D341Med (cell line): ENCODE measurements at places on chromosomes 11 and 22.

DNA sequence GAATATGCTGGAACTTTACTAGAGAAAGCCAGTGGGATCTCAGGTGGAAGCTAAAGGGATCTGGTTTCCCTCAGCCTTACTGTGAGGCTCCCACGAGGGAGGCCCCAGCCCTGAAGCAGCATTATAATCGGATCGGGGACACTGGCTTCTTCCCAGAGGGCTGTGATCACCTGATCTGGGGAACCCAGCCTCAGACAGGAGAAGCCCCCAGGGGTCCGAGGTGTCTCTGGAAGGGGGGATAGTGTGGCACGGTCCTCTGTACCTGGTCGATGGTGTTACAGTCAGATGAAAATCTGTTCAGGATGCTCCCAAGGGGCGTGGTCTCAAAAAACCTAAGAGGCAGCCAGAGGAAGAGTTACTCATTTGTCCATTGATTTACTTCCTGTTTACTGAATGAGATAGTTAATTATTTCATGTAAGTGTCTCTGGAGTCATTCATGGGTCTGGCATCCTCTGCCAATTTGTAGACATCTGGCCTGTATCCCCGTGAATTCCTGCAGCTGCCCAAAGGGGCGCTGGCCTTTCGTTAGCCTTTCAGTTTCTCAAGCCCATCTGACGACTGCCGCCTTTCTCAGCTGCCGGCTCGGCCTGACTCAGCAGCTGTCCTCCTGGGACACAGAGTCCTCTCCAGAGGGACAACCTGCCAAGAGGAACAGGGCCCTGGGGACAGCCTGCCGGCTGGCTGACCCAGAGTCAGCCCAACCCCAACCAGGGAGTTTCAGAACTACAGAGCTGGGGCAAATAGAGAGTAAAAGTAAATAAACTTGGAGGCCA lies 17.0 kb upstream of the KCNJ11 start:
- DNase-seq: peak; percentile 70

GRCh38 chr22:46393873-46394272 lies 58.4 kb downstream of the TRMU start:
- no peak for DNase-seq

- DNase-seq: no peak
These were observed 102.9 kb downstream of the CTTN start for GRCh38 chr11:70501051-70501901.

GRCh38 chr22:39070186-39070585 lies 6.9 kb upstream of the APOBEC3G start:
- no peak for DNase-seq

DNA sequence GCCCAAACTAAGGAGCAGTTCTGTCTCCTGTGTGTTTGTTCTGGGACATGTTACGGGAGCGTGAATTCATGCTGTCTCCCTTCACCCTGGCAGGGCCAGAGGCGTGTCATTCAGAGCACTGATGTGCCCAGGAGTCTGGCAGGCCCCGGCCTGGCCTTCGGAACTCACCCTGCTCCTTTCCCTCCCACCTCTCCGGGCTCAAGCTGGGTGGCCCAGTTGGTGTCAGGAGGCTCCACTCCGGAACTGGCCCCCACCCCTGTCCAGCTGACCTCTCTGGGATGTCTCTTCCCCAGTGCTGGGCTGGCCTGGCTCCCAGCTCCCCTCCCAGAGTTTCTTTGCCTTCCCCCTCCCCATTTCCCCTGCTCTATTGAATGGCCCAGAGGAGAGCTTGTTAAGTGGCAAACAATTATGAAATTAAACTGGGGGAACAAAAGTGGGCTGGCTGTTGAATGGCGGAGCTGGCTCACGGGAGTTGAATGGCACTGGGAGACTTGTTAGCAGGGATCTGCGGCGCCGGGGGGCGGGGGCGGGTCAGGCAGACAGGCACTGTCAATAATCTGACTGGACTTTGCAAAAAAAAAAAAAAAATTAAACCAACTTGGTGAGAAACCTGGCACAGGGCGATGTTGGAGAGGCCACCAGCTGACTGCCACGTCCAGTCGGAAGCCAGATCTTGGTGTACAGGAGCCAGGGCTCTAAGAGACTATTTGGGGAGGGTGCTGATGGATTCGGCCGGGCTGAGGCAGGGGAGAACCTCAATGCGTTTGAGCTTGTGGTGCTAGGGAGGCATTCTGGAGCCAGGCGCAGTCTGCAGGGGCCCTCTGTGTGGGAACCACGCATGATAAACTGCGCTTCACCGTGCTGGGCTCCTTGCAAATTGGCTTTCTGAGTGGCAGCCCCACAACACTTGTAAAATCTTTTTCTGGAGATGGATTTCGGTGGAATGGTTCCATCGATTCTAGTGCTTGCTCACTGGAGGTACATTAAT lies 1.3 kb downstream of the MPPED1 start:
- DNase-seq: no peak

DNA sequence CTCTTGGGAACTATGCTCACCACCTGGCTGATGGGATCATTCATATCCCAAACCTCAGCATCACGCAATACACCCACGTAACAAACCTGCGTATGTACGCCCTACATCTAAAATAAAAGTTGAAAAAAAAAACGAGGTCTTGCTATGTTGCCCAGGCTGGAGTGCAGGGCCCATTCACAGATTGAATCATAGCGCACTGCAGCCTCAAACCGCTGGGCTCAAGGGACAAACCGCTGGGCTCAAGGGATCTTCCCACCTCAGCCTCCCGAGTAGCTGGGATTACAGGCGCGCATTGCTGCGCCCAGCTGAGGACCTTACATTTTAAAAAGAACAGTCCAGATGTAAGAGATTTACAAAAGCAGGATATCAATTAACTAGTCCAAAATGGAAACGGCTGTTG lies 41.9 kb upstream of the EMID1 start:
- DNase-seq: no peak

DNA sequence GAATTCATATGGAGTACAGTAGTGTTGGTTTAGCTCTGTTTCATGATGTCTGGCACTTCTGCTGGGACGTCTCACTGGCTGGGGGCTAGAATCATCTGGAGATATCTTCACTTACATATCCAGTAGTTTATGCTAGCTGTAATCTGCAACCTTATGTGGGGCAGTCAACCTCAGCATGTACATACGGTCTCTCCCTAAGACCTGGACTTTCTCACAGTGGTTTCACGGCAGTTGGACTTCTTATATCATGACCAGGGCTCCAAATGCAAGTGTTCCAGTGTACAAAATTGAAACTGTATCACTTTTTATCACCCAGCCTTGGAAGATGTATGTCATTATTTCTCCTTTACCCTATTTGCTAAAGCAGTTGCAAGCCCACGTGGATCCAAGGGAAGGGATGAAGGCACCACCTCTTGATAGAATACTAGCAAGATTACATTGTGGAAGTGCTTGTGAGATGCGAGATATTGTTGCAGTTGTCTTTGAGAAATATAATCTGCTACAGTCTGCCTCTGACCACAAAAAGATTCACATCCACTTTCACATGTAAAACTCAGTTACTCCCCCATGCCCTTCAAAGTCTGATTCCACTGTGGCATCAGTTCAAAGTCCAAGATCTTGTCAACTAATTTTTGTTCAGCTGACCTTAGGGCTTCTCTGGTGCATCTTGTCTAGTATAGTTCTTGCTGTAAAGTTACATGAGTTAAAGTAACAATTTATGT lies 316.6 kb upstream of the NCAM1 start:
- no peak for DNase-seq

- no peak for DNase-seq
These were observed 555.4 kb downstream of the NTM start for GRCh38 chr11:131925829-131926228.

DNA sequence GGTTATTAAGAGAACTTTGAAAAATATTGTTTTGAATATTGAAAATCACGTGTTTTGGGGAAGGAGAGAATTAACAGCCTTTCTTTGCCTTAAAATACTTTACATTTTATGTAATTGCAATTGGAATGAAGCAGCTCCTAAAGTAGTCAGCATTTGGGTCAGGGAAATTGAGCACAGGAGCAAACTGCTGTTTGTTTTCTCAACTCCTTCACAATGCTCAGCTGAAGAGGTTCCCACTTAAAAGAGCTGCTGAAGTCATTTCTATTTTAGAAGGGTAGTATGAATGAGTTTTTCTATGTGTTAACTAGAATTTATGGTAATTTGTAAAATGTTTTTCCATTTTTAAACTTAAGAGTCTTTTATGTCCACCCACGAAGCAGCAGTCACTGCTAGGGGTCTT lies 8.1 kb upstream of the UCP2 start:
- DNase-seq: no peak

DNA sequence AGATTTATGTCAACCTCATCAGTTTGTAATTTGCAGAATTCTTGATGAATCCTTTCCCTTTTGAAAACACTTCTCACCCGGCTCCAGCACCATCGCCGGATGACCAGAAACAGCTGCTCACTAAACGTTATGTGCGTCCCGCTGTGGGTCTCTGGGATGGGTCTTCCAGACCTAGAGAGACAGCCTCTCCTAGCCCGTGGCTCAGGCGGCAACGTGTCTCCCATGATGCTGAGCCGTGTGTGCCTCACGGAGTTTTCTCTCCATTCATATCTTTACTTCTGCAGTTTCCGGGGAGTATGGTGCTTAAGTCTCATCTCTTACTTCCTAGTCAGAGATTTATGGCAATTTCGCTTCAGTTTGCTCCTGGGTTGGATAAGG lies 25.0 kb upstream of the ACR start:
- DNase-seq: no peak

DNA sequence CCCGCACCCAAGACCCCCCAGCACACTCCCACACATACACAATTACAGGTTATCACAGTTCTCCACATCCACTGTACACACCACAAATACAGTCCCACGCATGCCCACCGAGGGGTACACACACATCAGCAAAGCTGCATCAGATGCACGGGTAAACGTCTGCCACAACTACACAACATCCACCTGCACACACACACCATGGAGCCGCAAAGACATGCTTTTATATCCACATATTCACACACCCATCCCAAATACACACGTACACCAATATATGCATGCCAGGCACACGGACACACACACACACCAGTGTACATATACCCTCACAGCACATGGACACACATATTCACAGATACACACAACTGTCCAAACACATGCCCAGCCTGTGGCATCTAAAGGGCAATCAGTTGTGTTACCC lies 5.4 kb upstream of the KCNJ4 start:
- no peak for DNase-seq

DNA sequence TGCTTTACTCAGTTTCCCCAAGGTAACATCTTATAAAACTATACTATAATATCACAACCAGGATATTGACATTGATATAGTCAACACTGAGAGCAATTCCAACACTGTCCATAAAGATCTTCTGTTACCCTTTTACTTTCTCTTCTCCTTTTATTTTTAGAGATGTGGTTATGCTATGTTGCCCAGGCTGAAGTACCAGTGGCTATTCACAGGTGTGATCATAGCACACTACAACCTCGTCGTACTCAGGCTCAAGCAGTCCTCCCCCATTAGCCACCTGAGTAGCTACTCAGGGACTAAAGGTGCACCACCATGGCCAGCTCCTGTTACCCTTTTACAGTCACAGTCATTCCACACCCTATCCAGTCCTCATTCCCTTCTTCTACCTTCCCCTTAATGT lies 119.7 kb downstream of the CWF19L2 start:
- DNase-seq: no peak

DNA sequence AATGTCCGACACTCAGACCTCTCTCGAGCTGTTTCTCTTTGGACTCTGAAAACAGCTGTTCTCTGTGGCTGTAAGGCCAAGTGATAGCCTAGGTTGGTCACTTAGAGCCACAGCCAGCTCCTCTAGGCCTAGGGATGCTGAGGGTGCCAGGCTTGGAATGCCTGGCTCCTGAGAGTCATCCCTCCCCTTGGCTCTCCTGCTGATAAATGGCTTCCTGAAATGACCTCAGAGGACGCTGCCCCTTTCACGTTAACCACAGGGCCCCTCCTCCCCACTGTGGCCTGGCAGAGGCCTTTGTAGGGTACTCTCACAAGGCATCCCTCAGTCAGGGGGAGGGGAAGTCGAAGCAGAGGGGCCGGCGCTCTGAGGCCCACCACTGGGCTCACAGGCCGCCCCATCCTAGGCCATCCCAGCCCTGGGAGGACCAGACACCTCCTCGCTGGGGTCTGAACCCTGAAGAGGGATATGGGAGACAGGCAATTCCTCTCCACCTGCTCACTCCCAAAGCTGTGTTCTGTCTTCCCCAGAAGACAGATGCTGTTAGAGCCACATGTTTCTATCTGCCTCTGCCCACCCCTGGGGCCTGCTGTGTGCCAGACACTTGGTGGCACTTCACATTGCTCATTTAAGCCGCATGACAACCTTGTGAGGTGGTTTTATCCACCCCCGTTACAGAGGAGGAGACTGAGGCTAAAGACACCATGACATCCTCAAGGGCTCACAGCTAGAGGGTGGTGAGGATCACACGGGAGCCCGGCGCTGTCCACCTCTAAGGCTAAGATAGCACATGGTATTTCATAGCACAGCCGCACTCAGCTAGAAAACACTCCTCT lies 50.9 kb downstream of the ARFGAP3 start:
- no peak for DNase-seq

- DNase-seq: peak; percentile 82
These were observed 63.7 kb downstream of the RAB30 start for GRCh38 chr11:83007909-83008580.

GRCh38 chr11:64306876-64307622 lies 1.7 kb downstream of the ESRRA start:
- DNase-seq: no peak

GRCh38 chr11:13160346-13160745 lies 117.2 kb upstream of the BMAL1 start:
- no peak for DNase-seq

GRCh38 chr22:31776231-31776630 lies 22.4 kb downstream of the DEPDC5 start:
- DNase-seq: no peak

GRCh38 chr11:24373516-24373915 lies 123.3 kb upstream of the LUZP2 start:
- no peak for DNase-seq

DNA sequence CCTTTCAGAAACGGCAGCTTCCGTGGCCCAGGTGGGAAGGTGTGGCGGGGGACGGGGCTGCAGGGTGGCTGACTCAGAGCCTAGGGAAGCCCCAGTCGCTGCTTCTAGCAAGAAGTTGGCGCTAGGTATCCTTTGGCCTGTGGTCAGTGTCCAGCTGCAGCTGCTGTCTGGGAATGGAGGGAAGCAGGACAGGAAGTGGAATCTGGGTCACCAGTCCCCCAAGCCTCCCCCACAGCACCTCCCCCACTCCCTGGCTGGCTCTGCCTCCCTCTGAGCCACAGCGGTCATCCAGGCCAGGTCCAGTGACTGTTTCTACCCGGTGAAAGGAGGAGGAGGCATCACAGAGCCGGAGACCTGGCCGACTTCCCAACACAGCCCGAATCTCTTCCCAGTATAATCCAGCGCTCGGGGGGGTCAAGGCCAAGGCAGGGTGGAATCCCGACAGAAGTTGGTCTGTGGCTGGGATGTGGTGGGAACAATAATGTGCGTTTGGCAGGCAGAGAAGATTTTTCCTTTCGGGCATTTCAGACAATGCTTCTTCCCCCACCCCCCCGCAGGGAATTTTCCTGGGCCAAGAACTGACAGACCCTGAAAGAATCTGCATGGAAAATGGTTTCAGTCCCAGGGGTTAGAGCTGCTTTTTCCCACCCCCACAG lies 45.1 kb downstream of the C11orf96 start:
- DNase-seq: no peak

DNA sequence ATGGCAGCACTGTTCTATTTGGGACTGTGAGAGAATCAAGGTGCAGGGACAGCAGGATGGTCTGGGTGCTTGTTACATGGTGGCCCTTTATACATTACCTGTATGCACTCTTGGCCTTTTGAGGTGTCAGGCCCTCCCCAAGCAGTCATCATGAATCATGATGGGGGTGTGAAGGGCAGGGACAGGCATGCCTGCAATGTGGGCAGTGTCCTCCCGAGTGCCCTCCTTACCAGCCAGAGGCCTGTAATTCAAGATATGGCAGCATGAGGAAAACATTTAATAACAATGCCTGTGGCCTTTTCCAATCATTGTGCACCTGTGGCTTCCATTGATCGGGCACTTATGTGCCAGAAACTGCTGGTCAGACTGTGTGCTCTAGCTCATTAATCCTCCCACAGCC lies 25.5 kb upstream of the CYP2D6 start:
- DNase-seq: no peak
